GM12878 (cell line): ENCODE measurements at places on chromosomes 5 and 9.
A peak's percentile ranks its signal among the peaks of the same experiment; 100 is the strongest.

DNA sequence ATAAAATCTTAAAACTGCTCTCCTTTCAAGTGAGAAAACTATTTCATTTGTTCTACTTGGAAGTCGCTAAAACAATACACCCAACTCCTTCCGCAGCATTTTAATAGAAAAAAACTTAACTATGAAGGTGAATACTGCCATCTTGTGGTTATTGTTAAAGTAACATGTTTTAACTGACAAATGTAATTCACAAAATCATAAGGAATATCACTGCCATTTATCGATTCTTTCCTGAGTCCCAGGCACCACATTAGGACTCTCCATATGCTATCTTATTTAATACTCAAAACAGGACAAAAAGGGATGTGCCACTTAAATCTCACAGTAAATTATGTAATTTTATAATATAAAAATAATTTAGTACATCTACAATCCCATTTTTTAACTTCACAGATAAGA lies 130.5 kb upstream of the ITGA1 start:
- no peak overlapping the region for H3K27ac ChIP-seq
- H3K4me3 ChIP-seq, result no peak overlapping the region
- H3K27me3 ChIP-seq, result no peaks in the 10 kb centered on the region
- DNase-seq, result no peak
- H3K4me1 ChIP-seq, result no peaks in the 10 kb centered on the region

DNA sequence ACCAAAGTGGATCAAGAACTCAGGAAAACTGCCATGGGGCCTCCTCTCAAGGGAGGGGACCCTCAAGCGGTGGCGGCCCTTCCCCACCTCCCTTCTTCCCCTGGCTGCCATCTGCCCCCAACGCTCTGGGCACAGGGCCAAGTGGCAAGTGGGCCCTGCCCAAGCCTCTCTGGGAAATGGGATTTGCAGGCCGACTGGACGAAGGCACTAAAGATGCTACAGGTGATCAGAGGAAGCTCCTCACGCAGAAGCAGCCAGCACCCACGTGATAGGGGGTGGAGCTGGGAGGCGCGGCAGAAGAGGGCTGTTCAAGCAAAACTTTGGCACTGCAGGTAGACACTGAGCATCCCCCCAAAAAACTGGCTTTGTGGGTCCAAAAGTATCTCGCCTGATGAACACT lies 52.7 kb upstream of the UBTD2 start:
- H3K27ac ChIP-seq, result no peak overlapping the region
- H3K4me1 ChIP-seq, result no peaks in the 10 kb centered on the region
- DNase-seq, result no peak
- H3K27me3 ChIP-seq, result no peaks in the 10 kb centered on the region; the same call in 1 of the 2 replicates
- H3K36me3 ChIP-seq, result no peaks in the 10 kb centered on the region

- DNase-seq, result no peak
- H3K4me3 ChIP-seq, result no peak overlapping the region
- H3K27ac ChIP-seq, result no peak overlapping the region
- H3K27me3 ChIP-seq, result no peaks in the 10 kb centered on the region
- no peaks in the 10 kb centered on the region for H3K4me1 ChIP-seq
- no peaks in the 10 kb centered on the region for H3K36me3 ChIP-seq
Measured at GRCh38 chr9:78097541-78097940, 65.9 kb upstream of the GNAQ start.

- no peak overlapping the region for H3K27ac ChIP-seq
- no peaks in the 10 kb centered on the region for H3K27me3 ChIP-seq
- no peak for DNase-seq
- H3K4me1 ChIP-seq, result no peaks in the 10 kb centered on the region
Measured at GRCh38 chr5:55278778-55279177, 28.7 kb downstream of the DHX29 start.

DNA sequence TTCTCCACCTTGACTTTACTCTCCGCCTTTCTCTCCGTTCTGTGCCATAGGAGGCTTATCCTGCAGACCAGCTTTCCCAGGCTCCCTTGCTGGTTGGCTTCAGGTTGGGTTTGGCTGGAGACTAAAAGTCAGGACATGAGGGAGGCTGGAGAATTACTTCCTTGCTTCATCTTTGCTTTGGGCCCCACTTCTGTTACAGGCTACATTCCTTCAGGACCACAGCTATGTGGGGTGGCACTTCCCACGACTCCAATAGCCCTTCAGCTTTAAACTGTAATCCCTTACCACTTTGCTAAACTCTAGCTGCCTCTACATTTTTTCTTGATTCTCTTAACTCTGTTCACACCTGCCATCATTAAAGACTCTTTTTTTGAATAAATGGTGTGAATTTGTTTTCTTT lies 186.7 kb upstream of the NR4A3 start:
- H3K27me3 ChIP-seq, result no peaks in the 10 kb centered on the region
- DNase-seq, result no peak
- peaks cover 7% of the 10 kb centered on the region for H3K4me1 ChIP-seq
- H3K4me3 ChIP-seq, result no peak overlapping the region

DNA sequence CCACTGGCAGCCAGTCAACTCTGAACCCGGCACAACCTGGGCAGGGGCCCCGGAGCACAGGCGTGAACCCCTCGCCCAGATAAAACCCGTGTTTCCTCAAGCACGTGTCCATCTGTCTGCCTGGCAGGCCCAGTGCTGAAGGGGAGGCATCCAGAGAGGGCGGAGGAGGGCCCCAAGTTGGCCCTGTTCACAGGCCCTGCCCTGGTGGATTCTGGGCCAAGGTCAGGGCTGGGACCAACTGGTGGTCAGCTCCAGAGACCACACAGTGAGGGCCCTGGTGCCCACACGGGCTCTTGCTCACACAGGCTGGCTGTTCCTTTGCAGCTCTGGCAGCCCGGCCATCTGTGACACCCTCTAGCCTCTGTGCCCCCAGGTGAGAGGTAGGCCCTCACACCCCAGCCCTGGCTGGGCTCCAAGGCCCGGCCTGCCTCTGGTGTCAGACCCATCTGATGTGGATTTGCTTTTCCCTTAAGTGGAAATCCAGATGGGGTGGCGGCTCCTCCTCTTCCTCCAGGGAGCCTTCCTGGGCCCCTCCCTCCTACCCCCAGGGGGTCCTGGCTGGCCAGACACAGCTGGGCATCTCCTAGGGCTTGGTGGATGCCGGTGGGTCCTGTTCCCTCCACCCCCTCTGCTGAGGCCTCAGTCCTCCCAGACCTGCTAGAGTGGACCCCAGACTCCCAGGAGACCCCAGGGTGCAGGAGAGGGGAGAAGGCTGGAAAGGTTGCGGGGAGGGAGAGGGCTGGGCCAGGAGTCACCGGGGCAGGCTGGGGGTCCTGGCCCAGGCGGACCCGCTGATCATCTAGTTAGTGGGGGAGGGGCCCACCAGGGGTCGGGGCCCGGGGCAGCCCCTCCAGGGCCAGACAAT lies 525 bp upstream of the STPG3 start:
- H3K4me1 ChIP-seq, result peaks cover 9% of the 10 kb centered on the region
- no peak for DNase-seq
- H3K36me3 ChIP-seq, result no peaks in the 10 kb centered on the region
- H3K27me3 ChIP-seq, result no peaks in the 10 kb centered on the region
- H3K27ac ChIP-seq, result no peak overlapping the region

- no peak for DNase-seq
- no peaks in the 10 kb centered on the region for H3K27me3 ChIP-seq
- no peaks in the 10 kb centered on the region for H3K36me3 ChIP-seq
- H3K4me1 ChIP-seq, result peaks cover 3% of the 10 kb centered on the region; the same call in 1 of the 2 replicates
- H3K4me3 ChIP-seq, result peak overlapping the region; percentile 68
Measured at GRCh38 chr9:21395778-21396717, 10.8 kb upstream of the IFNA2 start.

DNA sequence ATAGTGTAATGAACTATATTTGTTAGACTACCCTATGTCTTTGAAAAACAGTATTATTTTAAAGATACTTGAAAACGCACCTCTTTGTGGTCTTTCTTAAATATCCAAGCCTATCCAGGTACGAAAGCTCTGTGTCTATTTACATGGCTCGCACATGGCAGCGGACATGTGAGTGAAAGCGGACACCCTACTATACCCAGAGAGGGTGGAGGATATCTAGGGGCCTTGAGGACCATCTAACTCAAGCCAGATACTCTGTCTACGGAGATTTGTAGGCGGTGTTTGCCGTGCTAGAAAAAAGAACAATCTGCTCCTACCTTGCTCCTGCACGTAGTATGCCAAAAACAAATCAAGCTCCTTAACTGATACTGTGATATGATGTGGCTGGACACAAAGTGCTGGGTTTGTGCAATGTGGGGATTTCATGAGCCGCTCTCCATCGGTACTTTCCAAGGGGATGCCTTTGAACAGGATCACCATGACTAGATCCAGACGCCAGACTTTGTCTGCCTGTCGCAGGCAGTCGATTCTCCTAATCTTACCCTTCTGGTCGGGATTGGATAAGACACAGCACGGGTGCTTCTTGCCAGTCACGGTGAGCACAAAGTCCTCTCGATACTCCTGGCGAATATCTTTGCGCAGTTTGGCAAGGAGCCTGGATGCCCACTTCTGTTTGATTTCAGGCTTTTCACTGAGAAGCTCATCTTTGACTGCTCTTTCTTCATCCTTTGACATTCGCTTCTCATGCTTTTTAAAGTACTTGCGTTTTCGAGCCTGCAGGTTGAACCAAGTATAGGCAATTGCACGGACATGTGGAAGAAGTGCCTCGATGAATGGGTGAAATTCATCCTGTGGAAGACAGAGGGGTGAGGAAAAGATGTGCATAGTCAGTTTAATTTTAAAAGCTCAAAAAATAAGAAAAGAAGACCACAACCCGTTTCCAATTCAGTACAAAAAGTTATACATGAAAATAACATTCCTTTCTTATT lies 7.0 kb downstream of the NFIB start:
- H3K36me3 ChIP-seq, result no peaks in the 10 kb centered on the region
- no peaks in the 10 kb centered on the region for H3K27me3 ChIP-seq
- no peak overlapping the region for H3K4me3 ChIP-seq
- no peak overlapping the region for H3K27ac ChIP-seq
- DNase-seq, result no peak
- no peaks in the 10 kb centered on the region for H3K4me1 ChIP-seq

GRCh38 chr5:83777856-83778255 lies 57.2 kb upstream of the HAPLN1 start:
- H3K36me3 ChIP-seq, result no peaks in the 10 kb centered on the region
- no peaks in the 10 kb centered on the region for H3K4me1 ChIP-seq
- DNase-seq, result no peak
- H3K4me3 ChIP-seq, result no peak overlapping the region

- no peaks in the 10 kb centered on the region for H3K4me1 ChIP-seq
- no peaks in the 10 kb centered on the region for H3K27me3 ChIP-seq
- no peak overlapping the region for H3K4me3 ChIP-seq
Measured at GRCh38 chr9:1034271-1034670, 15.9 kb upstream of the DMRT2 start.

GRCh38 chr9:33794560-33794959 lies 801 bp upstream of the PRSS3 start:
- no peaks in the 10 kb centered on the region for H3K36me3 ChIP-seq
- H3K4me3 ChIP-seq, result no peak overlapping the region
- no peak overlapping the region for H3K27ac ChIP-seq
- no peak for DNase-seq

GRCh38 chr9:130845901-130846481 lies 10.9 kb downstream of the ABL1 start:
- no peaks in the 10 kb centered on the region for H3K27me3 ChIP-seq
- no peak overlapping the region for H3K27ac ChIP-seq
- H3K36me3 ChIP-seq, result no peaks in the 10 kb centered on the region

DNA sequence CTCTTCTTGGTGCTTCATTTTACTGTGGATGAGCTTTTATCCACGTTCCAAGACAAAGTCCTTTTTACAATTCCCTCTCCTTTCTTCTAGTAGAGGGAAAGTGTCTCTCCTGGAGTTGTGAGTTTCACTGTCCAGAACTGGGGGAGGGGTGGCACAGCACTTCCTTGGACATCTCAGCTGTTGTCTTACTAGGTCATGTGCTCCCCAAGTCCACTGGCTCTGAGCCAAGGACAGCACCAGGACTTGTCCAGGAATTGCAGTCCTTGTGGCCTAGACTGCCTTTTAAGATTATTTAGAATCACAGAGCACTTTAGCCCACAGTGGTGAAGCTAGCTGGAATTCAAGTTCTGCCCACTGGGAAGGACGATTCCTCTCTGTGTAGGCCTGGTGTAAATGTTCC lies 700.2 kb upstream of the PTPRD start:
- no peak overlapping the region for H3K27ac ChIP-seq
- DNase-seq, result no peak
- no peaks in the 10 kb centered on the region for H3K36me3 ChIP-seq
- no peaks in the 10 kb centered on the region for H3K27me3 ChIP-seq

GRCh38 chr9:37840560-37841194 lies 40.1 kb downstream of the DCAF10 start:
- DNase-seq, result no peak
- peaks cover 8% of the 10 kb centered on the region for H3K4me1 ChIP-seq
- H3K36me3 ChIP-seq, result no peaks in the 10 kb centered on the region

DNA sequence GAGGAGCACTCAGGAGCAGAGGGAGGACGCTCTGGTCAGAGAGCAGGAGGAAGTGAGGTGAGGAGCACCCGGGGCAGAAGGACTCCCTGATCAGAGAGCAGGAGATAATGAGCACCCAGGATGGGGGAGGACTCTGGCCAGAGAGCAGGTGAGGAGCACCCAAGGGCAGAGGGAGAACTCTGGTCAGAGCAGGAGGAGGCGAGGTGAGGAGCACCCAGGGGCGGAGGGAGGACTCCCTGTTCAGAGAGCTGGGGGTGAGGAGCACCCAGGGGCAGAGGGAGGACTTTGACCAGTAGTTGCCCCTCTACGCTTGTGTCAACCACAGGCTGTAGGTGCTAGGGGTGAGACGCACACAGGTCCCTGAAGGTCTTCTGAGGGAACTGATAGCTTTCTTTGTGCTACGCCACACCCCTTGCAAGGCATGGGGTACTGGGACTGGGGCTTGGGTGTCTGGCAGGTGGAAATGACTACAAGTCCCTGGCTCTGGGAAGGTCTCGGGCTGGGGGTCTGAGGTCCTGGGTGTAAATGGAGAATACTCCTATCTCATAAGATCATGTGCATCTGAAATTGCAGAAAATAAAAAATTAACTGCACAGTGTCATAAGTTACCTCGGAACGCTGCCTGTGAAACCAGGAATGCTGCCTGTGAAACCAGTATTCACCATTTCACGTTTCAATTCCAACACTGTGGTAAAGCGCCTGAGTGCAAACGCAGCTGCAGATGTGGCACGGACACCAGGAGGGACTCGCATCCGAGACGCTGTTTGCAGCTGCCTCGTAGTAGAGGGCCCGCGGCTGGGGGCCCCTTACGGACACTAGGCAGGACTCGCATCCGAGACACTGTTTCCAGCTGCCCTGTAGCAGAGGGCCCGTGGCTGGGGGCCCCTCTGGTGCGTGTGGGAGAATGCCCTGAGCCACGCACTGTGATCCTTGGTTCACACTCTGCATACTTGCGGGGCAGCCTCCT lies 27.0 kb upstream of the SLC6A3 start:
- peaks cover 61% of the 10 kb centered on the region for H3K36me3 ChIP-seq
- no peaks in the 10 kb centered on the region for H3K27me3 ChIP-seq
- H3K4me1 ChIP-seq, result no peaks in the 10 kb centered on the region
- no peak for DNase-seq
- no peak overlapping the region for H3K4me3 ChIP-seq
